Smooth muscle cell of trachea (primary cell): ENCODE measurements at places on chromosomes 3 and 15. TPM values are rescaled to one million over a fixed set of nuclear protein-coding genes. Genes with fewer than 3 reads are reported as not detected.

The BBS4 gene
- total RNA-seq, result 30.4 and 82.8 TPM in 2 replicates

The SERPINI2 gene
- not detected in 2 replicates for total RNA-seq

The RBPMS2 gene
- not detected in 2 replicates for total RNA-seq

The UNC13C gene
- total RNA-seq, result not detected in 2 replicates

The CPLX3 gene
- not detected in 2 replicates for total RNA-seq

The CAMK2N2 gene
- total RNA-seq, result not detected in 2 replicates

The SLC22A13 gene
- 0.73 and 1.2 TPM in 2 replicates for total RNA-seq

The ACP3 gene
- total RNA-seq, result 0.99 and 4.5 TPM in 2 replicates

The TSC22D2 gene
- 11.2 and 12.1 TPM in 2 replicates for total RNA-seq

The CACNA2D3 gene
- under 0.01 and 0.15 TPM in 2 replicates for total RNA-seq

The ZKSCAN7 gene
- total RNA-seq, result 9.0 and 11.1 TPM in 2 replicates

The CCDC14 gene
- 38.7 and 60.4 TPM in 2 replicates for total RNA-seq

The BOC gene
- total RNA-seq, result 3.3 and 8.6 TPM in 2 replicates

The LAMB2 gene
- 580 and 1,305 TPM in 2 replicates for total RNA-seq

The CCDC54 gene
- not detected in 2 replicates for total RNA-seq

The DNASE1L3 gene
- not detected in 2 replicates for total RNA-seq

The CAV3 gene
- total RNA-seq, result not detected in 2 replicates

The CGNL1 gene
- 0.17 and 0.29 TPM in 2 replicates for total RNA-seq

The NOX5 gene
- total RNA-seq, result 0.58 and 0.83 TPM in 2 replicates

The C3orf20 gene
- under 0.01 TPM in 1 of 2 replicates, not detected in the other for total RNA-seq

The LRRK1 gene
- total RNA-seq, result 23.9 and 28.0 TPM in 2 replicates

The CHRNA5 gene
- total RNA-seq, result 0.33 and 1.5 TPM in 2 replicates

The STRA6 gene
- 0.29 and 0.83 TPM in 2 replicates for total RNA-seq

The C3orf22 gene
- total RNA-seq, result not detected in 2 replicates

The CCR8 gene
- total RNA-seq, result not detected in 2 replicates

The RTP3 gene
- not detected in 2 replicates for total RNA-seq

The FSD2 gene
- total RNA-seq, result not detected in 2 replicates

The SERPINI1 gene
- total RNA-seq, result 4.5 TPM in 2 replicates

The CCDC13 gene
- total RNA-seq, result 0.29 and 1.2 TPM in 2 replicates

The LYSMD4 gene
- total RNA-seq, result 11.4 and 14.8 TPM in 2 replicates

The LSMEM2 gene
- 0.17 TPM in 1 of 2 replicates, not detected in the other for total RNA-seq

The CKMT1B gene
- total RNA-seq, result not detected in 2 replicates
